ENCODE measurements at places on chromosomes 13 and 19.
A peak's percentile ranks its signal among the peaks of the same experiment; 100 is the strongest.

DNA sequence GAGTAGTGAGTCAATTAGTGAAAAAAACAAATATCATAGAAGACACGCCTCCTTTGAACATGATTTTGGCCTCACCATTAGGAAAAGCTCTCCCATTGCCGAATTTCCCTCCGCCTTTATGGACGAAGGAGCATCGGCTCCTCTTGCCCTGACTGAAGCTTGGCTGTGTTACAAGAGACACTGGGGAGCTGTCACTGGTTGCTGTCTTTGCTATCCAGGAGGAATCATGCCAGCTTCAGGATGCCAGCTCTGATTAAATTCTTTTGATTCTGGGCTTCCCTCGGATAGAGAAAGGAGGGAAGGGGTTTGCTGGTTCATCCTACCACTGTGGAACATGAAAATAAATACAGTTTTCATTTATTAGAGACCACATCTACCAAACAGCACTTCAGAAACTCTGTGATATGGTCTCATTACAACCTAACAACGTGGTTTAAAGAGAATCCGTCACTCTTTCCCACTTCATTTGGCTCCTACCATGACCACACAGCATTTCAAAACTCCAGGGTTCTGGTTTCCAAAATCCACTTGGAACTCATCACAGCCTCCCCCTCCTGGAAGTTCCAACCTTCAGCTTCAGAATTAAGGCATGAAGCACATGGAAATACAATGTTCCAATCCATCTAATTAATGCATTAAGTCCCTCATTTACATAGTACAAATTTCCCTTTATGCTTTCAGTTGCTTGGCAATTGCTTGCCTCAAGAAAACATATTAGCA, 446.0 kb downstream of the EFNB2 start:
- DNase-seq = no peak

DNA sequence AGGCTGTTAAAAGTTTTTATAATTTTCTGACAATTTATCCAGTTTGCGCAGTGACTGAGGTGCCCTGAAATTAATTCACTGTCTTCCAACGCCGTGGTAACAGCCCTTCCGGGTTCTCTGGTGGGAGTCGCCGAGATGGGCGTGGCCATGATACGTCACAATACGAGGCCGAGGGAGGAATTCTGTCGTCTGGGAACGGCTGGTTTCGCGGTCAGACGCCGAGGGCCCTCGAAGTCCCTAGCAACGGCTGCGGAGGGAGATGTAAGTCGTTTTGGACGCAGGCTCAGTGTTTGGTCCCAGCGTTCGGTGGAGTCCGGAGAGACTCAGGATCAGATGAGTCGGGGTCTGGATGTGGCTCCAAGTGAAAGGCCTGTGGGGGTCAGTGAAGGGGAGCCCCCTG, 21.7 kb downstream of the ZNF613 start:
- no peak for DNase-seq

GRCh38 chr19:15255359-15255990, 23.2 kb upstream of the EPHX3 start:
- no peak for DNase-seq

- DNase-seq = no peak
These were observed 1.2 kb downstream of the PPM1N start for GRCh38 chr19:45499196-45500180.

DNA sequence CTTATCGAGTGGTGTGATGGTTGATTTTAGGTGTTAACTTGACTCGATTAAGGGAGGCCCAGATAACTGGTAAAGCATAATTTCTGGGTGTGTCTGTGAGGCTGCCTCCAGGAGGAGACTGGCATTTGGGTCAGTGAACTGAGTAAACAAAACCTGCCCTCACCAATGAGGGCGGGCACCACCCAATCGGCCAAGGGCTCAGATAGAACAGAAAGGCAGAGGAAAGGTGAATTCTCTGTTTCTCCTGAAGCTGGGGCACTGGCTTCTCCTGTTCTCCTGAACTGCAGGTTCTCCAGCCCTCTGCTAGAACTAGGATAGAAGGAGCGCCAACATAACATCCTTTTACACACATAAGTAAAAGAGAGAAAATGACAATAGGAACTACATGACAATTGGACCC, 35.1 kb downstream of the ESD start:
- no peak for DNase-seq

DNA sequence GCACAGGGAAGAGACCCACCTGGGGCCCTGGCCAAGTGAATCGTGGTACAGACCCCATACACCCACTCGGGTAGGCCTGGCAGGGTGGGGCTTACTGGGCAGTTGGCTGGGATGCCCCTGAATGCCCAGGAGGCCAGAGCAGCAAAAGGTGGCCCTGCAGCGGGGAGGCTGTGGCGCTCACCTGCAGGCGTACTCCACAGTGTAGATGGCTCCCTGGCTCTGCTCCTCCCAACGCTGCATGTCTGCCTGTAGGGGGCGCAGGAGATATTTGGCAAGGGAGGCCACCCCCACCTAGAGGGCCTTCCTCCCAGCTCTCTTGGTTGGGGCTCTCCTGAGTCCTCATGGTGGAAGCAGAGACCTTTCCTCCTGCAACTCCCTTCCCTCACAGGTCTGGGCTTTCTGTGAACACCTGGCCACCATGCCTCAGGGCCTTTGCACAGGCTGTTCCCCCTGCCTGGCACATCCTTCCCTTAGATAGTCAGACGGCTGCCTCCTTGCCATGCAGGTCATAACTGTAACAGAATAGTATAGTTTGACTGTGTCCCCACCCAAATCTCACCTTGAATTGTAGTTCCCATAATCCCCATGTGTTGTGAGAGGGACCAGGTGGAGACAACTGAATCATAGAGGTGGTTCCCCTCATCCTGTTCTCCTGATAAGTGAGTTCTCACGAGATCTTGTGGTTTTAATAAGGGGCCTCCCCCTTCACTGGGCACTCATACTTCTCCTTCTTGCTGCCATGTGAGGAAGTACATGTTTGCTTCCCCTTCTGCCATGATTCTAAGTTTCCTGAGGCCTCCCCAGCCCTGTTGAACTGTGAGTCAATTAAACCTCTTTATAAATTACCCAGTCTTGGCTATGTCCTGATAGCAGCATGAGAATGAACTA, 5.9 kb downstream of the BORCS8 start:
- DNase-seq = peak; percentile 27
